AML-193 (cell line): ENCODE measurements at places on chromosomes 7 and 10.
A peak's percentile ranks its signal among the peaks of the same experiment; 100 is the strongest.

DNA sequence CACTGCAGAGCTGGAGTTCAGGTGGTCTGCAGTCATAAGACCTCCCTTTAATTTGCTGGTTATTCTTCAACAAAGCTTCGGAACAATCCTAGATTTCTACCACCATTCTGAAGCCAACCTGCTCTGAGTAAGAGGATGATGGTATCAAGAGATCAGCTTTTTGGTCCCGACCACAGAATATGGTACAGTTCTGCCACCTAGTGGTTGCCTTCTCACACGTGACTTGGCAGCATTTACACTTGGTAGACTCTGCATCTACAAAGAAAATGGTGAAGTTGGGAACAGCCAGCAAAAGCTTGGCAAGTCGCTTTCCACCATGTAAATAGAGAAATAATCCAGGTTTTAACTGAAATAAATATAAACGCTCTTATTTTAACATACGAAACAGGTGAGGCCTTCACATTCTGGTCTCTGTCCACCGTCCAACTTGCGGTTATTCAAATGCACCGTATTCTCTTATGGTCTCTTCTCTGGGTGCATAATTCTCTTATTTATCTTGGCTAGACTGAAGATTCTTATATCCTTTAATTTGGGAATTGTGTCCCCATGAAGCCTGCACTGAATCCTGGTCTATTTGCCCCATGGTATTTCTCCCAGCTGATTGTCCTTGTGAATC is 173.9 kb upstream of the GRM3 start:
- peak; percentile 68 for DNase-seq

- no peak for DNase-seq
Observed at GRCh38 chr7:7895754-7896153, 72.8 kb upstream of the GLCCI1 start.

DNA sequence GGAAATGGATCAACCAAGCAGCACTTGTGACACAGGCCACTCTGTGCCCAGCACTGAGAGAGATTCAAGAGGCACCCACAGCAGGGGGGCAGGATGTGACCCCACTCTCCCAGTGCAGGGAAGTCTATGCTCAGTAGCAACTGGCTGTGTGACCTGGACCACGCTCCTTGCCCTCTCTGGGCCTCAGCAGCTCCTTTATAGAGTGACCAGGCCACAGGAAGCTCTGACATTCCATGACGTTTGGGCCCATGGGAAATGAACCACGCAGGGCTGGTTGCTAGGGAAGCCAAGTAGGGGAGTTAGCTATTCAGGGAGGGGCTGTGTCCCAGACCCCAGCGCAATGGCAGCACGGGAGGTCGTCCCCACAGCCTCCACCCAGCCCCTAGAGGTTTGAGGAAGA is 232.6 kb downstream of the USP6NL start:
- no peak for DNase-seq

- DNase-seq, result no peak
Observed at GRCh38 chr10:11017570-11018431, at the start of gene CELF2. Gene CELF2 (plus strand): TSS chr10:11017872. CDS start chr10:11018090, 218 bp downstream.

DNA sequence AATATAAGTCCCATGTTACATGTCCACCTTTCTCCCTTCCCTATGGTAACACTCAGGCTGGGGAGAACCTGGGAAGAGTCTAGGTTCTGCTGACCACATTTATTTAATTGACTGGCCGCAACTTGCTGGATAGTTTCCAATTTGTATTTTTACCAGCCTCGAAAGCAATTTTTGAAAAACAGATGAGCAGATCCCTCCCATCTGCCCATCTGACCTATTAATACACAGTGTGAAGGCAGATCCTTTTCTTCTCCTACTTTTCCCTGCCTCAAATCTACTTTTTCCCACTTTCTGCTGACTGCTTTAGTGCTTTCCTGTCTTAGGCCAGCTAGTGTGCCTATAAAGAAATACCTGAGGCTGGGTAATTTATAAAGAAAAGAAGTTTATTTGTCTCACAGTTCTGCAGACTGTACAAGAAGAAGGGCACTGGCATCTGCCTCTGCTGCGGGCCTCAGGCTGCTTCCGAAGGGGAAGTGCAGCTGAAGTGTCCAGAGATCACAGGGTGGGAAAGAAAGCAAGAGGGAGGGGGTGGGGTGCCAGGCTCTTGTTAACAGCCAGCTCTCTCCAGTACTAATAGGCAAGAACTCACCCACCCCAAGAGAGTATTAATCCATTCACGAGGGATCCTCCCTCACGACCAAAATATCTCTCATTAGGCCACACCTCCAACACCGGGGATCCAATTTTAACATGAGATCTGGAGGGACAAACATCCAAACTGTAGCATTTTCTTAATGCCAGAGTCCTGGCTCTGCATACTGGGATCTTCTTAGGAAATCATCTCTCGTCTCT is 336.0 kb upstream of the IGFBP3 start:
- DNase-seq, result no peak

GRCh38 chr10:70656489-70656888 is 15.8 kb upstream of the ADAMTS14 start:
- peak; percentile 2 for DNase-seq
